ENCODE measurements at places on chromosomes 6 and 20.
A peak's percentile ranks its signal among the peaks of the same experiment; 100 is the strongest.

- no peak for DNase-seq
Observed at GRCh38 chr6:153424719-153425400, 293.8 kb upstream of the RGS17 start.

- DNase-seq, result no peak
Observed at GRCh38 chr6:116247285-116247684, 6.6 kb downstream of the TSPYL4 start.

- DNase-seq, result no peak
Observed at GRCh38 chr6:307065-307814, 15.0 kb downstream of the DUSP22 start.

DNA sequence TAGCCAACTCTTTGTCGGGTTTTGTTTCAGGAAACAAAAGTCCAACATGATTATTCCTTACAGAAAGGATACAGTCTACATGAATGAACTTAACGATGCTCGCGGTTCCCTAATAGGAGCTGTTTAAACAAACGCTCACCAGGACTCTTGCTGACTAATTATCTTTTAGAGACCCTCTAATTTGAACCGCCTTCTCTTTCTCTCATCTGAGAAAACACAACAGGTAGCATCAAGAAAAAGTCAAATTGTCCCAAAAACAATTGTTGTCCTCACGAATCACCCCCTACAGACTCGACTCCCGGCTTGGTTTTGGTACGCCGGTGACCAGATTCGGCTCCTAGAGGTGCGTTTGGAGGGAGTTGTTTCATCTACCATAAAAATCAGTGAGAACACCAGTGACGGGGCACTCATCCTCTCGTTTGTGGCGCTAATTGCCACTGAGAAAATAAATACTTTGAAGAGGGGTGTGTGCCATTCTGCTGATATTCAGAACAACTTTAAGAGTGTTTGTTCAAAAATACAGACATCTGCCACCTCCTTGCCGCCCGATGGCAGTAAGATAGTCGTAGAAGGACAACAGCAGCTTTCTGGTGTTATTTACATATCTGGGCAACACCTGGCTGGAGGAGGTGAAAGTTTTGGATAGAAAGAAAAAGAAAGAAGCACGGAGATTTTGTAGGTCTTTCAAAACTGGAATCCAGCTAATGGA is 1.1 kb upstream of the SIM1 start:
- no peak for DNase-seq

GRCh38 chr20:62704341-62704948 is 4.2 kb upstream of the NTSR1 start:
- peak; percentile 98 for DNase-seq

- DNase-seq, result no peak
Observed at GRCh38 chr20:17507032-17507431, 24.1 kb downstream of the BFSP1 start.

GRCh38 chr6:37761554-37762271 is 57.8 kb upstream of the ZFAND3 start:
- DNase-seq, result no peak

DNA sequence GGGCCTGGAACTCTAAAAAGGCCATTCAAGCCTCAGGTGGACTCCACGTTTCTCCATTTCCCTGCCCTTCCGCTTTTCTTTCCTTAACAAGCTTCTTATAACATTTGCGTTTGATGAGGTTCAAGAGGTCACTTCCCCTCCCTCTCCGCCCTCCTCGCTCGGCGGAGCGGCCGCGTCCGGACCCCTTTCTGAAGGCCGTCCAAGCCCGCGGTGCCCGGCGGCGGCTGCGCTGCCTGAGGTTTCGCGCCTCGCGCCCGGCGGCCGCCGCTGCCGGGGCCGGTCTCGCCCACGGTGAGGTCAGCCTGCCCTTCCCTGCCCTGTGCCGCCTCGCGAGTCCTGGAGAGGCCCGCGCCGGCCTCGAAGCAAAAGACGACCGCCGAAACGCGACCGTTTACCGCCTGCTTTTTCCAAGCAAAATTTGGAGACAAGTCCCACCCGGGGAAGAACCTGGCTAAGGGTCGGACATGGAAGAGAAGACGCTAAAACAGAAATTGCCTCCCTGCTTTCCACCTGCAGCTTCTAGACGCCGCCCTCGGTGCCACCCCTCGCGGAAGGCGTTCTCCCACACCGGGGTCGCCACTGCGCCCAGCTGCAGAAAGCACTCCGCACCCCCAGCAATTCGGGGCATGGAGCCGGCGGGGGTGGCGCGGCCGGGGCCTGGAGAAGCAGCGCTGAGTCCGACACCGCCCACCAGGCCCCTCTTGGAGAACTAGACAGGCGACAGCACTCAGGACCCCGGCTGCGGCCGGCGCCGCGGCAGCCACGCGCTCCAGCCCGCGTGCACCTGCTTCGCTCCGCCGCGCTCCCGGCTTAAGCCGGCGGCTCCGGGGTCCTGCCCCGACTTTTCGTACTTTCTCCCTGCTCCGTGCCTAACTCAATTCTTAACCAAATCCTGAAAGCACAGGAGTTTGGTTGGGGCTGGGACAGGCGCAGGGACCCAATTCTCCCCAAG is 11.0 kb upstream of the FOXF2 start:
- no peak for DNase-seq

DNA sequence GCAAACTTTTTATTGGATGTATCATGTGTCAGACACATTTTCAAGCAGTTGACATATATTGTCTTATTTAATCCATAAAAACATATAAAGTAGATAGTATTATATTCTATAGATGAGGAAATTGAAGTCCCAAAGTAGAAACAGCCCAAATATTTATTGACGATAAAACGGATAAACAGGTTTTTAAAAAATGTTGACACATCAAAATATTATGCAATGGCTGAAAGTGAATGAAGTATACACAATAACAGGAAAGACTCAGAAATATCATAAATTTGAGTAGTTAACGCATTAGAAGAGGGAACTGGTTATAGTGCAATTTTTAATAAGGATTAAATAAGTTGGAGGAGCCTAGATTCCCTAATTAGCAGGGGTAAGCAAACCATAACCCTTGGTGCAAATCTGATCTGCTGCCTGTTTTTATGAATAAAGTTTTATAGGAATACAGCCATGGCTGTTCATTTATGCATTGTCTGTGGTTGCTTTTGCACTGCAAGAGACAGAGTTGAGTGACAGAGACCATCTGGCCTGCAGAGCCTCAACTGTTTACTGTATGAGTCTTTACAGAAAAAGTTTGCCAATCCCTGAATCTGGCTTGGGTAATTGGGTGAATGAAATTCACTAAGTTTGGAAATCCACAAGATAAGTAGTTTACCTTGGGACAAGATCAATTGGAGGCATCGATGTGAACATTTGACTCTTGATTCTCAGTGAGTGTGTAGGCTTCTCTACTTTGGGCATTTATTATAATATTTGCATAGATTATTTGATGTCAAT is 50.6 kb upstream of the EXOC2 start:
- no peak for DNase-seq

- DNase-seq, result peak; percentile 64
Observed at GRCh38 chr6:1396952-1397868, 7.8 kb downstream of the FOXF2 start.

DNA sequence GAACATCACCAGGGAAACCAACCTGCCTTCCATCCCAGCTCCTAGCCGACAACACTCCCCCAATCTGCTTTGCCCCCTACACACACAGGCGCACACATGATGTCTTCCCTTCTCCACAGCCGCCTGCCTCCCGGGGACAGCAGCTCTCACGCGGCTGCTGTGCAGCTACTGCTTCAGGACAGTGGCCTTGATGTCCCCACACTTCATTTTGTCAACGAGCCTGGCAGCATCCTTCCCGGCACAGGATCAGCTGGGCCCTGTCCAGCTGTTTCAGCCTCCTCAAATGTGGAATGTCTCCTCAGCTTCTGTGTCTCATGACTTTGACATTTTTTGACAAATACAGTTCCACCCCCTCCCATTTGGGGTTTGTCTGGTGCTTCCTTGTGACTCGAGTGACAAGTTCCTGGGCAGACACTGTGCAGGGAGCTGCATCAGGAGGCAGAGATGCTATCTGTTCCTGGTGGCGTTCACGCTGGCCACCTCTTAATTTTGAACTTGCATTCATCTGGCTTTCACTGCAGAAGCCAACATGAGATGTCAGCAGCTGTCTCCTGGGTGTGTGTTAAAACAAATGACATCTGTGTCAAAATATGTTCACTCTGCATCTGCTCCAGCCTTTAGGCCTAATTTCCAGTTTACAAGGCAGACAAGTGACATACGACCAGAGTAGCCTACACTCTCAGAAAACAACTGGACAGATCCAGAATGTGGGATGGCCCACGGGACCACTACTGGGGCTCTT is 57.2 kb downstream of the GINS1 start:
- no peak for DNase-seq

GRCh38 chr6:68642977-68643376 is 7.9 kb downstream of the ADGRB3 start:
- no peak for DNase-seq

DNA sequence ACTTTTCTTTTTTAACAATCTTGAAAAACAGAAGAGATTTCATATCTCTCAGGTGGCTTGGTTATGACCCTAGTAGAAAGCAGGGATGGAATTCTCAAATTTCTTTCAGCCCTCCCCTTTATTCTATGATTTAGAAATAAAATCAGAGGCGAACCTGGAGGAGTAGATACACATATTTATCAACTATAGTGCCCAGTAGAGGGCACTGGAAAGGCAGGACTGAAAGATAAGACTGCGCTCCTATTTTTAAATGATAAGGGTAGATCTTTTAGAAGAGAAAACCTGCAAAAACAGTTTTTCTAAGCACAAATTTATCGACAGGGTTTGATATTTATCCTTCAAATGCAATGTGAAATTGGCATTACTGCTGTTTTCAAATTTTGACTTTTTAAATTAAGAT is 1296.6 kb downstream of the EPHA7 start:
- no peak for DNase-seq

GRCh38 chr6:29762781-29763214 is 39.6 kb downstream of the HLA-F start:
- DNase-seq, result no peak

DNA sequence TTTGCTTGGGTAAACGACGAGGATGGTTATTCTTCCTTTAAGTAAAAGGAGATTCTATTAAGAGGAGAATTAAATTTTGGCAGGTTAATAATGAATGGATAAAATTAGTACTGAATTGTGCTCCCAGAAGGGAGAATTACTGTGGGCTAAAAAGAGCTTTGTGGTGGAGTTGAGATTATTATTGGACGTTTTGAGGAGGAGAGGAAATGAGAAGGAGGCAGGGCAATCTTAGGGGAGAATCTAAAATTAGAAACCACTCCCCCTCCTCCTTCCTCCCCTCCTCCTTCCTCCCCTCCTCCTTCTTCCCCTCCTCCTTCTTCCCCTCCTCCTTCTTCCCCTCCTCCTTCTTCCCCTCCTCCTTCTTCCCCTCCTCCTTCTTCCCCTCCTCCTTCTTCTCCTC is 331.8 kb downstream of the PRL start:
- no peak for DNase-seq

GRCh38 chr6:78629154-78629721 is 238.1 kb upstream of the IRAK1BP1 start:
- DNase-seq, result no peak

DNA sequence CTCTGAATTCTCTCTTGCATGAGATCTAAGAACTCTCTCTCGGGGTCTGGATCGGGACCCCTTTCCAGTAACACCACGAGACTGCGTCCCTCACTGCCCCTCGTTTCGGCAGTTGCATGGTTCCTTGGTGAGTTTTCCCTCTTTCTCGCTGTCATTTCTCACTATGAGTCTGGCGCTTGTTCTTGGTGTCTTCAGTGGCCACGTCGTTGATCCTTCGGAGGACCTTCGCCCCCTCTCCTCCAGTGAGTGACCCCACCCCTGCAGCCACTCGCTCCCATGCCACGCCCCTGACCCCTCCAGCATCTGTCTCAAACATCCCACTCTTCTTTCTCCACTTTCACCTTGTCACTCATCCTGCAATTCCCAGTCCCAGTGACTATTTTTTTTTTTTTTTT is 23.0 kb downstream of the SYNJ2 start:
- no peak for DNase-seq

DNA sequence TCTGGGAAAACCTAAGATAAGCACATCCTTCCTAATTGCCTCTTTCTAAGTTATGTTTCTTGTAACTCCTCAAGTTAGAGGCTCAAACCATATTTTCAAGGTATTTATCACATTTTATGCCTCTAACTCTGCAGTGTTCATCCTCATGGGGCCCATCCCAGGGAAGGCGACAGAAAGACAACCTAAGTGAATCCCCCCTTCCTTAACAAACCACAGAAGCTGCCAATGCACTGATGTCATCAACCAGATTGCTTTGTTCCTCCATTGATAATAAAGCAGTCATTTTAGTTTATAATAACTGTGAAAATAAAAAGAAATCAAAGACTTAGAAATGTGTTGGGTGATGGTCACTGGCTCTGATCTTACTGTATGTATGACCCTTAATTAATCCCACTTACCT is 119.5 kb upstream of the TCF21 start:
- DNase-seq, result no peak

GRCh38 chr6:132685009-132685408 is 26.0 kb upstream of the TAAR1 start:
- DNase-seq, result no peak

GRCh38 chr20:39103305-39103704 is 141.2 kb downstream of the DHX35 start:
- no peak for DNase-seq

DNA sequence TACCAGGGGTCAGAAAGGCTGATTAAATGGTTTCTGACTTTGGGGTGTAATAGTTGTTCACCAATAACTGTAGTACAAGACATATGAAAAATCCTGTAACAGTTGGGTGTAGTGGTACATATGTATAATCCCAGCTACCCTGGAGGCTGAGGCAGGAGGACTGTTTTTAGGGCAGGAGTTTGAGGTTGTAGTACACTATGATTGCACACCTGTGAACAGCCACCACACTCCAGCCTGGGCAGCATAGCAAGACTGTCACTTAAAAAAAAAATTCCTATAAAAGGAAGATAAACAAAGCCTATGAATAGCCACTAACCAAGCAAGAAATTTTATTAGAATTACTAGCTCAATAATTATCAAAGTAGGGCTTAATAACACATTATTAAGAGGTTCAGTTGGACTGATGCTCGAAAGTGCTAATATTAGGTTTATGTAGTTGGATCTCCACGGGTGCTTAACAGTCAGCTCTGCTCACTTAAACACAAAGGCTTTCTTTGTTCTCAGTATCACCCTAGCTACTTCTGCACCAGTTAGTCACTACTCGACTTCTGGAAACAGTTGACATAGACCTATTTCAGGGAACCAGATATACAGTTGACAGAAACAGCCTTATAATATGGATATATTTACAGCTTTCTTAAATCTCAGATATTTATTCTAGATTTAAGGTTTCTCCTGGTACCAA is 113.0 kb downstream of the MTFR2 start:
- no peak for DNase-seq

- no peak for DNase-seq
Observed at GRCh38 chr6:96940322-96940721, 15.8 kb downstream of the KLHL32 start.

DNA sequence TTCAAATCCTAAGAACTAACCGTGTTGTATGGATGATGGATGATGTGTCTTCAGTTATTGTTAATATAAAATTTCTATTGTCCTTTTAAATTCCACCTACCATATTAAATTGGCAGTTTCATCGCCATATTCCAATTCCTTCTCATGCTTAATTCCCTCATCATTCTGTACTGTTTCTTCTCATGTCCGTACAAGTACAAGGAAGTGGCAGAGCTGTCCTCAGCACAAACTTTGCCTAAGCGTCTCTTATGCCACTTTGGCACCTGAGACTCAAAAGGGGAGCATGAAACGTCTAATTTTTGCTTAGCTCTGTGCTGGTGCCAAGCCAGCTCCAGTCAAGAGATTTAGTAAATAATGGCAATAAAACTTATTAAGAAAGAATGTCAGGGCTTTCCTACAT is 158.2 kb upstream of the LAMA2 start:
- no peak for DNase-seq

GRCh38 chr20:11267131-11267761 is 593.4 kb upstream of the JAG1 start:
- DNase-seq, result peak; percentile 20
